Keratinocyte (primary cell): ENCODE measurements at places on chromosomes 13 and 19. TPM values are rescaled to one million over a fixed set of nuclear protein-coding genes. Genes with fewer than 3 reads are reported as not detected.

The ZNF528 gene
- polyA plus RNA-seq: 11.1 to 24.9 TPM (median 18.6 TPM) in 3 replicates

The ZNF69 gene
- 0.56 to 0.97 TPM (median 0.84 TPM) in 3 replicates for polyA plus RNA-seq

The POLR1D gene
- 152 to 235 TPM (median 204 TPM) in 3 replicates for polyA plus RNA-seq

The TMPRSS9 gene
- polyA plus RNA-seq: not detected in 3 replicates

The ZNF506 gene
- polyA plus RNA-seq: 5.6 to 9.7 TPM (median 8.7 TPM) in 3 replicates
